Left ventricle myocardium inferior (tissue), 1 donor: ENCODE measurements at places on chromosomes 11 and 22. TPM values are rescaled to one million over a fixed set of nuclear protein-coding genes. Genes with fewer than 3 reads are reported as not detected.

Gene TTC9C
- total RNA-seq, result 12.9 TPM

Gene C1QTNF4
- total RNA-seq, result 0.58 TPM

Gene MEI1
- 0.74 TPM for total RNA-seq

Gene MIOX
- not detected for total RNA-seq

Gene ARHGAP8
- not detected for total RNA-seq

Gene NPTXR
- total RNA-seq, result 23.3 TPM

Gene SEZ6L
- total RNA-seq, result 0.16 TPM

Gene TPBGL
- total RNA-seq, result 0.16 TPM

Gene P4HA3
- 0.16 TPM for total RNA-seq

Gene OR4C45
- total RNA-seq, result not detected

Gene GLYAT
- total RNA-seq, result not detected

Gene SOX6
- 20.2 TPM for total RNA-seq

Gene C11orf91
- not detected for total RNA-seq

Gene MAP6
- 5.7 TPM for total RNA-seq

Gene ANGPTL5
- 1.3 TPM for total RNA-seq

Gene TUB
- total RNA-seq, result 22.8 TPM

Gene PAX6
- not detected for total RNA-seq

Gene APOL6
- total RNA-seq, result 4.8 TPM

Gene RIC3
- total RNA-seq, result 12.9 TPM

Gene SPI1
- 8.3 TPM for total RNA-seq

Gene EI24
- 55.8 TPM for total RNA-seq

Gene YPEL4
- 0.55 TPM for total RNA-seq

Gene TEX54
- total RNA-seq, result not detected

Gene RIMBP3B
- total RNA-seq, result not detected

Gene ZDHHC8
- 42.4 TPM for total RNA-seq

Gene TNRC6B
- 43.8 TPM for total RNA-seq

Gene FAM111B
- 1.1 TPM for total RNA-seq

Gene CDKN1C
- total RNA-seq, result 33.0 TPM

Gene OSBPL5
- total RNA-seq, result 11.4 TPM

Gene NRXN2
- 0.71 TPM for total RNA-seq

Gene IGLL1
- not detected for total RNA-seq

Gene ABTB2
- 24.7 TPM for total RNA-seq

Gene ALX4
- total RNA-seq, result not detected

Gene ESRRA
- 213 TPM for total RNA-seq

Gene NEFH
- 0.16 TPM for total RNA-seq

Gene NCAM1
- 332 TPM for total RNA-seq
